ENCODE measurements at places on chromosomes 3 and 15. TPM values are rescaled to one million over a fixed set of nuclear protein-coding genes. Genes with fewer than 3 reads are reported as not detected.
A peak's percentile ranks its signal among the peaks of the same experiment; 100 is the strongest.

Gene SLC28A2
- 1.5 TPM for total RNA-seq

- H3K36me3 ChIP-seq = no peaks in the 10 kb centered on the region
- no peak overlapping the region for H3K4me3 ChIP-seq
- no peaks in the 10 kb centered on the region for H3K27me3 ChIP-seq
- H3K4me1 ChIP-seq = peaks cover 6% of the 10 kb centered on the region
Measured at GRCh38 chr3:56874269-56874668, 72.5 kb upstream of the ARHGEF3 start.

GRCh38 chr3:123448536-123449101, at the start of gene ADCY5:
ADCY5 (minus strand) TSS chr3:123449090; CDS start chr3:123448545, 545 bp downstream.
- H3K36me3 ChIP-seq = no peaks in the 10 kb centered on the region
- peak; percentile 54 for DNase-seq
- peak within 1 kb of the TSS; percentile 39 for H3K4me3 ChIP-seq
- peaks cover 28% of the 10 kb centered on the region for H3K27me3 ChIP-seq

DNA sequence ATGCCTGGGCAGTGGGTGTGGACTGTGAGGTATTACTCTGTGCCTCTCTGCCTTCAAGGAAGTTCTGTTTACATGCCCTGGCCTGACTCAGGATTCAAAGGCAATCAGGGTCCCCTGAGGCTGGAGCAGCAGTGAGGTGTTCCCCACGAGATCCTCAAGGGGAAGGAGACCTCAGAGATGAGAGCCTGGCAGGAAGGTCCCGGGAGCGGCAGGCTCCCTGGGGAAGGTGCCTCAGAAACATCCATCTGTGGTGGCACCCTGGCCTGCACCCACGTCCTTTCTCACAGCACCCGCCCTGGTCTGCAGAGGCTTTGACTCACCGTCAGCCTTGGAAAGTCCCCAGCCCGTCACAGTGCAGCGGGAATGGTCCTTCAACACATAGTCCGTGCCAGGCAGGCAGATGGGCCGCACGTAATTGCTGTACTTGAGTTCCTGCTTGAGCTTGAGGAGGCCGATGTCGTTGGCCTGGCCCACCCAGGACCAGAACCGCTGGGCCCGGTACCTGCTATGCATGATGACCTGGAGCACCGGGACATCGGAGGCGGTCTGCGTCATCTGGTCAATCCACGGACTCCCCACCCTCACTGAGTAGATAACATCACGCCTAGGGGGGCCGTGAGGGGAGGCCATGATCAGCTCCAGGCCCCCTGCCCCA, 3.6 kb downstream of the PRSS50 start:
- no peak for DNase-seq
- no peaks in the 10 kb centered on the region for H3K27me3 ChIP-seq
- H3K4me1 ChIP-seq = no peaks in the 10 kb centered on the region
- no peaks in the 10 kb centered on the region for H3K36me3 ChIP-seq

Gene PRSS50
- 0.46 TPM for total RNA-seq

DNA sequence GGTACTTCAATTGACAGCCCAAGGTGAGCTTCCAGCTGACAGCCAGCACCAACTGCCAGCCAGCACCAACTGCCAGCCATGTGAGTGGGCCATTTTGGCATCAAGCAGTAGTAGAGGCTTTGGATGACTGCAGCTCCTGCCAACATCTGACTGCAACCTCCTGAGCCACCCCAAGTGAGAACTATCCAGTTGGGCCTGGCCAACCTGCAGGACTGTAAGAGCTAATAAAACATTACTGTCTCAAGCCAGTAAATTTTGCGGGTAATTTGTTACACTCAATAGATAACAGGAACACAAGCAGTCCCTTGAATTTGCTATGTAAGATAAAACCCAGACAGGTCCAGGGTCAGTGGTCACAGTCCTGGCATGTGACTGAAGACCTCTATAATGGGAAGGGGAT, 29.7 kb downstream of the EPHB1 start:
- H3K4me3 ChIP-seq = no peak overlapping the region
- no peaks in the 10 kb centered on the region for H3K36me3 ChIP-seq
- H3K27ac ChIP-seq = no peak overlapping the region

Gene KLHDC8B
- 32.0 TPM for total RNA-seq

- no peak overlapping the region for H3K4me3 ChIP-seq
- no peaks in the 10 kb centered on the region for H3K4me1 ChIP-seq
- H3K27me3 ChIP-seq = no peaks in the 10 kb centered on the region
- peak overlapping the region; percentile 85 for H3K27ac ChIP-seq
- no peak for DNase-seq
Measured at GRCh38 chr3:123397050-123397590, 51.8 kb downstream of the ADCY5 start.

- H3K36me3 ChIP-seq = no peaks in the 10 kb centered on the region
- no peak for DNase-seq
- no peak overlapping the region for H3K27ac ChIP-seq
- no peak overlapping the region for H3K4me3 ChIP-seq
Measured at GRCh38 chr3:16415911-16416476, 97.5 kb downstream of the RFTN1 start.

- H3K4me3 ChIP-seq = no peak overlapping the region
- DNase-seq = no peak
- no peaks in the 10 kb centered on the region for H3K36me3 ChIP-seq
- no peak overlapping the region for H3K27ac ChIP-seq
Measured at GRCh38 chr3:89058371-89058770, 49.0 kb upstream of the EPHA3 start.

Gene CNTN4
- total RNA-seq = 30.7 TPM

DNA sequence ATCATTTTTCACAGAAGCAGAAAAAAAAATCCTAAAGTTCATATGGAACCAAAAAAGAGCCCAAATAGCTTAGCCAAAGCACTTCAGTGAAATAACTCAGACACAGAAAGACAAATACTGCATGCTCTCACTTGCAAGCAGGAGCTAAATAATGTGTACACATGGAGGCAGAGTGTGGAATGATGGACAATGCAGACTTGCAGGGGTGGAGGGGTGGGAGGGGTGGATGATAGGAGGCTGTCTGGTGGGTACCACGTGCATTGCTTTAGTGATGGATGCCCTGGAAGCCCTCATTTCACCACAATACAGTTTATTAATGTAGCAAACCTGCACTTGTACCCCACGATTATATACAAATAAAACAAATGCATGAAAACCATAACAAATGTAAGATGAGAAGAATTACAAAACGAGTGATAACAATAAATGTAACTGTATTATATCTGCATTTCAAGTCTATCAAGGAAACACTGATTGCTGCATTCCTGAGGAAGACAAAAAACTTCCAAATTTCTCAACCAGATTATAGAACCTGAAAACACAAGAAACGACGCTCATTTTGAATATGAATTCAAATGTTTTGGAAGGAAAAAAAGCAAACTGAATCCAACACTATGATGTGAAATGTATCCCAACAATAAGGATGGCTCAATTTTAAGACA, 96.5 kb downstream of the DLG1 start:
- H3K27ac ChIP-seq = no peak overlapping the region
- no peaks in the 10 kb centered on the region for H3K27me3 ChIP-seq
- H3K4me3 ChIP-seq = no peak overlapping the region
- H3K4me1 ChIP-seq = no peaks in the 10 kb centered on the region
- H3K36me3 ChIP-seq = no peaks in the 10 kb centered on the region
- no peak for DNase-seq

DNA sequence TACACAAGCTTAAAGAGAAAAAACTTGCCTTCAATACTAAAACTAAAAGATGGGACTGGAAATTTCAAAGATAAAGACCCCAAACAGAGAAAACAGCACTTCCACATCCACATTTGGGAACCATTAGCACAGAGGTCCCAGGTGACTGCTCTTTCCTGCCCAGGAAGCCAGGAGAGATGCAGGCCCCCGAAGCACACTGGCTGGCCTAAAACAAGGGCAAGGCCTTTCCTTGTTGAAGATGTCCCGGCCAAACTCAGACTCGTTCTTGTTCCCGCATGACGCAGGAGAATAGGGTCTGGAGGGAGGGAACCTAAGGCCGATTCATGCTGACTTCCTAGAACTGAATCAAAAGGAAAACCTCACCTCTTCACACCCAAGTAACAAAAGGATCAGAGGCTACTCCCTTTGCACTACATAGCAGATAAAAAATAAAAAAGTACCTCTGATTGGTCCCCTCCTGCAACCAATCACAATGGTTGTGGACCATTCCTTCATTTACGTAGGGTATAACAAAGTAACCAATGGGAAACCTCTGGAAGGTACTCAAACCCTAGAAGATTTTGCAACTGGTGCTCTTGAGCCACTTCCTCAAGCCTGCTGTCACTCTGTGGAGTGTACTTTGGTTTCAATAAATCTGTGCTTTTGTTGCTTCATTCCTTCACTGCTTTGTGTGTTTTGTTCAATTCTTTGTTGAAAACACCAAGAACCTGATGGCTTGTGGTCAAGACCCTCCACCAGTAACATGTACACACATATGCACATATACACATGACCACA, 48.7 kb downstream of the EFCAB12 start:
- H3K27ac ChIP-seq = no peak overlapping the region
- no peaks in the 10 kb centered on the region for H3K4me1 ChIP-seq
- no peaks in the 10 kb centered on the region for H3K27me3 ChIP-seq

GRCh38 chr3:109098079-109098644, 19.8 kb downstream of the MORC1 start:
- no peak overlapping the region for H3K4me3 ChIP-seq
- H3K27ac ChIP-seq = no peak overlapping the region
- H3K36me3 ChIP-seq = no peaks in the 10 kb centered on the region
- H3K4me1 ChIP-seq = no peaks in the 10 kb centered on the region

GRCh38 chr15:94412979-94413746, 181.8 kb downstream of the MCTP2 start:
- no peak overlapping the region for H3K27ac ChIP-seq
- H3K4me3 ChIP-seq = no peak overlapping the region
- H3K27me3 ChIP-seq = no peaks in the 10 kb centered on the region
- H3K36me3 ChIP-seq = no peaks in the 10 kb centered on the region
- H3K4me1 ChIP-seq = no peaks in the 10 kb centered on the region

DNA sequence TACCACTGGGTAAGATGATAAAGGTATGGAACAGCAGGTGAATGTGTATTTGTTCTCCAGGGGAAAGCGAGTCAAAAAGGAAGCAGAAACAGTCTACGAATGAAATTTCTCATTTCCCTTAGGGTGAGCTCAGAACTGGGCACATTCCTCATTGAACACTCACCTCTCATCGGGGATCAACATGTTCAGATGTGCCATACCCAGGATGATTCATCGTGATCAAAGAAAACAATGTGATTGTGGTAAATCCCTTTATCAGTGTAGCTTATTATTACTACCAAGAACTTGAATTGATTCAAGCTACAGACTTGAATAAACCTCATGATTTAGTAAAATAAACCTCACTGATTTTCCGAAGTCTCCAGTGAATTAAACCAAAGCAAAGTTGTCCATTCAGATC, 72.1 kb downstream of the GJD2 start:
- no peak overlapping the region for H3K4me3 ChIP-seq
- no peaks in the 10 kb centered on the region for H3K4me1 ChIP-seq
- H3K27me3 ChIP-seq = no peaks in the 10 kb centered on the region
- no peak overlapping the region for H3K27ac ChIP-seq

Gene NIPA2
- 38.3 TPM for total RNA-seq

Gene GOLGA6A
- not detected for total RNA-seq

GRCh38 chr15:67085237-67085817, 19.9 kb downstream of the SMAD3 start:
- peaks cover 28% of the 10 kb centered on the region for H3K4me1 ChIP-seq
- H3K27ac ChIP-seq = no peak overlapping the region
- H3K4me3 ChIP-seq = no peak overlapping the region
- H3K27me3 ChIP-seq = no peaks in the 10 kb centered on the region
- DNase-seq = no peak
- no peaks in the 10 kb centered on the region for H3K36me3 ChIP-seq

DNA sequence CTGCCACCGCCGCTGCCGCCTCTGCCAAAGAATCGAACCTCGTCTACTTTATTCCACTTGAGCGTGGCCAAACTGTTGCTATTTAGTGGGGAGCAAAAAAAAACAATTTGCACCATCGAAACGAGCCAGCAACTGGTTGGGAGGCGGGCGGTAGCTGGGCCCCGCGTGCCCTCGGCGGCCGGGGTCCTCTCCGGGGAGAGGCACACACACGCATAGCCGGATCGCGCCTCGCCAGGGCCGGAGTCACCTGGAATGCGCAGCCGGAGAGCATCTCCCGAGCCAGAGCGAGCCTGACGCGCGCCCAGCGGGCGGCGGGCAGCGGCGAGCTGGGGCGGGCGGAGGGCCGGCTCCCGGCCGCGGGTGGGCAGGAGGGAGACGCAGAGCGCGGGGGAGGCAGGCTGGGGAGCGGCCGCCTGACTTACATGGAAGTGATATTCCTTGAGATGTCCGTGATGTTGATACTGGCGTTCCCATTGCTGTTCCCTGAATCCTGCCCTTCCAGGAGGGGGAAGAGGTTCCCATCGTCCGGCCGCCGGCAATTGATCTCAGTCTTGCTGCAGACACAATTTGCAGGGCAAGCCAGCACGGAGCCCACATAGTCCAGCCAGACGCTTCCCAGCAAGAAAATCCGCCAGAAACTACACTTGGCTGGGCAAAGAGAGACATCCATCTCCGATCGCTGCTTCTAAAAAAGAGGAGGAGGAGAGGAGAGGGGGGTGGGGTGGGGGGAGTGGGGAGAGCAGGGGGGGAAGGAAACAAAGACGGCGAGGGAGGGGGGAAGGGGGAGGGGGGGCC, 858 bp downstream of the NTRK3 start:
- H3K36me3 ChIP-seq = no peaks in the 10 kb centered on the region
- no peak overlapping the region for H3K27ac ChIP-seq
- H3K4me3 ChIP-seq = no peak overlapping the region
- peak; percentile 69 for DNase-seq

GRCh38 chr3:52025453-52025852, 29.8 kb upstream of the RPL29 start:
- H3K36me3 ChIP-seq = no peaks in the 10 kb centered on the region
- H3K4me1 ChIP-seq = peaks cover 12% of the 10 kb centered on the region
- H3K27ac ChIP-seq = peak overlapping the region; percentile 92
- H3K4me3 ChIP-seq = no peak overlapping the region
- no peaks in the 10 kb centered on the region for H3K27me3 ChIP-seq

Gene SOX2
- total RNA-seq = 8.7 TPM

Gene AHSG
- 0.92 TPM for total RNA-seq

- H3K27me3 ChIP-seq = no peaks in the 10 kb centered on the region
- no peak overlapping the region for H3K27ac ChIP-seq
- peak; percentile 66 for DNase-seq
- H3K36me3 ChIP-seq = no peaks in the 10 kb centered on the region
- peaks cover 12% of the 10 kb centered on the region for H3K4me1 ChIP-seq
Measured at GRCh38 chr15:27463525-27464088, 492.6 kb downstream of the GABRG3 start.

GRCh38 chr3:99250821-99251355, 349.4 kb upstream of the DCBLD2 start:
- H3K4me1 ChIP-seq = no peaks in the 10 kb centered on the region
- H3K4me3 ChIP-seq = no peak overlapping the region
- DNase-seq = no peak
- no peaks in the 10 kb centered on the region for H3K27me3 ChIP-seq
- H3K36me3 ChIP-seq = no peaks in the 10 kb centered on the region
- H3K27ac ChIP-seq = no peak overlapping the region

- H3K27ac ChIP-seq = no peak overlapping the region
- no peak overlapping the region for H3K4me3 ChIP-seq
- H3K27me3 ChIP-seq = no peaks in the 10 kb centered on the region
- H3K36me3 ChIP-seq = no peaks in the 10 kb centered on the region
- H3K4me1 ChIP-seq = peaks cover 3% of the 10 kb centered on the region
- DNase-seq = no peak
Measured at GRCh38 chr15:69727121-69727924, 274.7 kb downstream of the RPLP1 start.

- no peak for DNase-seq
- no peak overlapping the region for H3K27ac ChIP-seq
- H3K4me1 ChIP-seq = no peaks in the 10 kb centered on the region
- no peaks in the 10 kb centered on the region for H3K36me3 ChIP-seq
- H3K4me3 ChIP-seq = no peak overlapping the region
Measured at GRCh38 chr3:74561881-74562280, 52.6 kb downstream of the CNTN3 start.

Gene DNAJA4
- 74.6 TPM for total RNA-seq

GRCh38 chr3:46986782-46987310, 7.4 kb downstream of the NBEAL2 start:
- no peak for DNase-seq
- no peaks in the 10 kb centered on the region for H3K36me3 ChIP-seq
- peak overlapping the region; percentile 61 for H3K27ac ChIP-seq

Measured in lung (tissue), 17 donors.